ENCODE measurements at places on chromosomes 2 and 18. TPM values are rescaled to one million over a fixed set of nuclear protein-coding genes. Genes with fewer than 3 reads are reported as not detected.

The PMS1 gene
- 7.0 TPM for total RNA-seq

The COL4A4 gene
- total RNA-seq = 1.0 TPM

The REG3G gene
- not detected for total RNA-seq

The PSD4 gene
- total RNA-seq = 12.1 TPM

The LBH gene
- total RNA-seq = 186 TPM

The RAMP1 gene
- not detected for total RNA-seq

The HNMT gene
- total RNA-seq = 0.85 TPM

The NETO1 gene
- total RNA-seq = not detected

The COL5A2 gene
- total RNA-seq = 73.8 TPM

The CABYR gene
- total RNA-seq = 12.5 TPM

The ATP9B gene
- 15.2 TPM for total RNA-seq

The BMPR2 gene
- 10.4 TPM for total RNA-seq

The TPO gene
- total RNA-seq = 0.20 TPM

The ABCG8 gene
- not detected for total RNA-seq

The ANKRD36B gene
- 3.8 TPM for total RNA-seq

The TNFAIP6 gene
- 1.3 TPM for total RNA-seq

The MROH2A gene
- total RNA-seq = 0.28 TPM

The GCG gene
- not detected for total RNA-seq

The PROM2 gene
- not detected for total RNA-seq

The PDE11A gene
- total RNA-seq = 0.61 TPM

The CRYGC gene
- not detected for total RNA-seq

The DQX1 gene
- total RNA-seq = 0.06 TPM

The ESPNL gene
- 0.13 TPM for total RNA-seq

The PID1 gene
- 3.3 TPM for total RNA-seq

The HOXD12 gene
- total RNA-seq = not detected

The DNAJC5G gene
- not detected for total RNA-seq

The SOX11 gene
- total RNA-seq = not detected

The UGT1A3 gene
- total RNA-seq = 0.13 TPM

The ABHD1 gene
- 1.3 TPM for total RNA-seq

The IL36A gene
- total RNA-seq = not detected

The SNTG2 gene
- total RNA-seq = not detected

The ITPRIPL1 gene
- not detected for total RNA-seq

The LIPG gene
- total RNA-seq = 0.06 TPM

The ANO7 gene
- 1.7 TPM for total RNA-seq

The CFAP53 gene
- 0.13 TPM for total RNA-seq

The ALS2 gene
- 8.3 TPM for total RNA-seq

The RAX gene
- total RNA-seq = not detected

The MPV17 gene
- 92.9 TPM for total RNA-seq

The CFC1 gene
- not detected for total RNA-seq

The SLC19A3 gene
- 3.1 TPM for total RNA-seq

The UGT1A10 gene
- total RNA-seq = not detected

The TCF23 gene
- total RNA-seq = not detected

The NAT8 gene
- not detected for total RNA-seq

The TTC27 gene
- 25.2 TPM for total RNA-seq

The DPYSL5 gene
- total RNA-seq = 4.0 TPM

The BOLL gene
- not detected for total RNA-seq

The KATNAL2 gene
- total RNA-seq = 1.3 TPM
